ENCODE measurements at places on chromosomes 2 and 18.

DNA sequence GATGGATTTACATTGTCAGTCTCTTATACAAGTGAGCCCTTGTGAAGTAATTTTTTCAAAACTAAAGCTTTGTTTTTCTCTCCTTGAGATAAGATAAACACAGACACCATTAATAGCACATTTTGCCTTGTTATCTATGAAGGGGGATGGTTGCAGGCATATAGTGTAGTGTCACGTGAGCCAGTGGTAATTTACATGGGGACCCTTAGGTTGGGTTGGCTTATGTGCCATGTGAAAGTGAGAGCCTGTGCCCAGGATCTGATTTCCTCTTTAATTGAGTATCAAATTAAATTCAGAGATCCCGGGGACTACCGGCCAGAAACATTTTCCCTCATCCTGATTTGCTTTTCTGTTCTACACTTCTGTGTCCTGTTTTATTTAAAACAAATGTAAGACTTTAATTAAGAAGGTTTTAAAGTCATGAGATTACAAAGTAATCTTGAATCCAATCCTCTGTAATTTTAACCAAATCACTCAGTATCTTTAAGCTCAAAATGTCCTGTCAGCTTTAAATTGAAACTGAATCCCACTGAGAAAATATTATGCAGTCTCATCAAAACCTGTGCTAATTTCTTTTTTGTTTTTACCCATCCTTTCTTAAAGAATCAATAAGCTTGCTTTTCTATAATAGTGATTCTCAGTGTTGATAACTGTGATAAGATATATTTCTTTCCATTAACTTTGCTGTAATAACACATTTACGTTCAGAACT, 63.8 kb downstream of the PTPRM start:
- ATAC-seq = no peak

GRCh38 chr2:60510713-60511112, 42.7 kb downstream of the BCL11A start:
- ATAC-seq = no peak

DNA sequence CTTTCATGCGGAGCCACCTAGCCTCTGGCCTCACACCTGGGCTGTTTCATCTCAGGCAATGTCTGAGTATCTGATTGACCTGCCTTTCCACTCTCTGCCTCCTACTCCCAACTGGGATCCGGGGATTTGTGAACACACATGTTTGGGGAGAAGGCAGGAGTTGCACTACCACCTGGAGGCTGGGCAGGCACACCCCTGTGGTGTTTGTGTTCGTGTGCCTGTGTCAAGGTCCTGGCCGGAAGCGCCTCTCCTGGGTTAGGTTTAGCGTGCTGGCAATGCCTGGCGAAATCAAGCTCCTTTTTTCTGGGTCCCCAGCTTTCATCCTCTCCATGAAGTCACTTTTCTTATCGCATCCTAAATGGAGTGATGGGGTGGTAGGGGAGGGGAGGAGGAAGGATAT, 63.9 kb downstream of the GATA6 start:
- ATAC-seq = no peak

DNA sequence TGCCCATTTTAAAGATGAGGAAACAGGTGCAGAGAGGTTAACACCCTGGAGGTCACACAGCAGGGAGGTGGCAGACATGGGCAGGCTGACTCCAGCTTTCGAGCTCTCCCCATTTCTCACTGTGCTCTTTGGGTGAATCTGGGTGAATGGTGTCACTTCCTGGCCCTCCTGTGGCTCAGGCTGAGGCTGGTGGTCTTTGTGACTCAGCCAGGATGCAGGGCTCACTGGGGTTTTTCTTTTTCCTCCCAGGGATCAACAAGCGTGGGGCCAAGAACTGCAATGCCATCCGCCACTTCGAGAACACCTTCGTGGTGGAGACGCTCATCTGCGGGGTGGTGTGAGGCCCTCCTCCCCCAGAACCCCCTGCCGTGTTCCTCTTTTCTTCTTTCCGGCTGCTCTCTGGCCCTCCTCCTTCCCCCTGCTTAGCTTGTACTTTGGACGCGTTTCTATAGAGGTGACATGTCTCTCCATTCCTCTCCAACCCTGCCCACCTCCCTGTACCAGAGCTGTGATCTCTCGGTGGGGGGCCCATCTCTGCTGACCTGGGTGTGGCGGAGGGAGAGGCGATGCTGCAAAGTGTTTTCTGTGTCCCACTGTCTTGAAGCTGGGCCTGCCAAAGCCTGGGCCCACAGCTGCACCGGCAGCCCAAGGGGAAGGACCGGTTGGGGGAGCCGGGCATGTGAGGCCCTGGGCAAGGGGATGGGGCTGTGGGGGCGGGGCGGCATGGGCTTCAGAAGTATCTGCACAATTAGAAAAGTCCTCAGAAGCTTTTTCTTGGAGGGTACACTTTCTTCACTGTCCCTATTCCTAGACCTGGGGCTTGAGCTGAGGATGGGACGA, 13.2 kb downstream of the ITM2C start:
- peak; percentile 60 for ATAC-seq

DNA sequence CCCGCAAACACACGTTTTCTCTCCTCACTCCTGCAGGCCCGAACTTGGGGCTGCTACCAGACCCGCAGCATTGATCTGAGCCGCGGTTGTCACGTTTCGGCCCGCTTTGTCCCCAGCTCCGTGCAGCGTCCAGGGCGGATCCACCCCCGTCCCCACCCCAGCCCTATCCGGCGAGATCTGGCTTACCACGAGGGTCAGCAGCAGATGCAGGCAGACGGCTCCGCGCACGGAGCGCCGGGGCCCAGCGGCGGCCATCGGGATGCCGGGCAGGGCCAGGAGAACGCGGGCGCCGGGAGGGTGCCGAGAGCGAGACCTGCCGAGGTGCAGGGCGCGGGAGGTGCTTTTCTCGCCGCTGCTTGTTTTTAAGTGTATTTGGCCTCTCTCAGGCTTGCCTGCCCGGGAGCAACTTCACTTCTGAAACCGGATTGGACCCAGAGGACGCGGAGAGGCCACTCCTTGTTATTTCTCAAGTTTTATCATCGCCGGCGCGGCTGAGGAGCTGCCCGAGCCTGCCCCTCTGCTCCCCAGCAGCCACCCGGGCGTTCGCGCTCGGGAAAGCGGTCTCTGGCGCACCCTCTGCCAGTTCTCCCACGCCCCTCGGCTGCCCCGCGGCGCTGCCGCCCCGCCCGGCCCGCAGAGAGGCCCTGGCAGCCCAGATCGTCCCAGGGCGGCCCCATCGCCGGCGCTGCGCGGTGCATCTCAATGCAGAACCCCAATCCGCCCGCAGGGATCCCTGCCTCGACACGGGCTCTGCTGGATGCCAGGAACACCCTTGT, at the start of gene DSC3:
DSC3 (minus strand) TSS at position 337 of the 776 bp plus-strand sequence; CDS start at position 255, 82 bp downstream.
- ATAC-seq = no peak

DNA sequence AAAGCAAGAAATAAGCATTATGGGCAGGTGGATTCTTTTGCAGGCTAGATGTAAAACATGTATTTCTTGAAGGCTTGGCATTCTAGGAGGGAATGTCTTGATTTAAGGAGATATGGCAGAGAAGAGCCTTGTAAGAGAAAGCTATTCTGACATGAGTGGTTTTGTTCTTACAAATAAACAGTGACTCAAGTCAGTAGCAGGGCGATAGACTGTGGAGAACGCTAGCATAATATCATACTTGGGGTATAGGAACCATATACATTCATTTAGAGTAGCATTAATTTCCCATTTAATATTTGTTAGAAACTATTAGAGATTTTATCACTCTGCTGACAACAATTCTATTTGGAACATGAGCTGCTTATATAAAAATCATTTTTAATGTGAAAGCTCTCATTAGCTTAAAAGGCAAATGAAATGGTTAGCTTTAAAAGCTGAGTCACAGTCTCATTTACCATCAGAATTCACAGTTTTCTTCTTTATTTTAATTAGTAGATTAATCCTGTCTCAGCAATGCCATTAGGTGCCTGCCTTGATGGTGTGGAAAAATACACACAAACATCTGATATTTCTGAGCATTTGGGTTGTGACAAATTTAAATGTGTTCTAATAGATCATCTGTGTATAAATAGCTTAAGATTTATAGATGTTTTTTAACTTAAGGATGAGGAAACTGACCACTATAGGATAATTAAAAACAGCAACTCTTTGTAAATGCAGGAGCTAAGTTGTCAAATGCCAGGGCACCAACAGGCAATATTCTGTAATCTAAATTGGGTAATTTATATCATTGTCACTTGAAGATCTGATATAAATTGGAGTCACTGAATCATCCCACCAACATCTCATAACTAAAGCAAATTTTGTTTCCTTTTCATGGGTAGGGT, 276.7 kb downstream of the PLCL1 start:
- no peak for ATAC-seq

- ATAC-seq = no peak
Observed at GRCh38 chr2:61151436-61151835, 10.6 kb upstream of the C2orf74 start.

GRCh38 chr2:70937866-70938585, 2.3 kb downstream of the ATP6V1B1 start:
- no peak for ATAC-seq

- no peak for ATAC-seq
Observed at GRCh38 chr2:230178546-230179485, 41.0 kb downstream of the SP110 start.

- ATAC-seq = no peak
Observed at GRCh38 chr18:10771053-10771709, 245.4 kb downstream of the NAPG start.

DNA sequence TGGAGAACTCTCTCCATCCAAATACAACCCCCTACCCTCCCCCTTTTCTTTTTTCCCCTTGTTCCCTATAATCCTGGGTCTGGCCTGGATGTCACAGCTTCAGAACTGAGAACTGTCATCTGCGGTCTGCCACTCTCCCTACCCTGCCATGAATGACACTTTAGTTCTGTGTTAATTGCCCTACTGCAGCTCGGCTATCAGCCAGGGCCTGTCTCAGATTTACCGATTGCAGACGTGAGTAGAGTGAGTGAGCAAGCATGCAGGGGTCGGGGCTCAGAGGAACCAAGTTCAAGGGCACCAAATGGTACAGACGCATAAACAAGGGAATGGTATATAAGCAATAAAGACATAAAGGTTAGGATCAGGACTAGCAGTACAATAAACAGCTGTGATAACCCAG, 967.8 kb downstream of the BCL11A start:
- no peak for ATAC-seq

DNA sequence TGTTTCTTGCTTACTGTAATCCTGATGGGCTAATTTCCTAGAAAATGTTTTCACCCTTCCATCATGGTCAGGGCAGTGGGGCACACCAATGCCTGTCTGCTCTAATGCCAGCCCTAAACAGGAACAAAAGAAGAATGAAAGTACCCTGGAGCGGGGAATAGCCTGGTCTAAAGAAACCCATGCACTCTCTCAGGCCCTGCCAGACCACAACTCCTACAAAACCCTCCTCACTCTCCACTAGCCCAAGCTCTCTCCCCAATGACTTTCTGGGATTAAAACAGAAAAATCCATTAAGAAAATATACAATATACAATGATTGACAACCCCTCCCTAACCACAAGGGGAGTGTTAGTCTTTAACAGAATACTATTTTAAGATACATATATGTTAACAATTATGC, 67.6 kb downstream of the AAK1 start:
- ATAC-seq = no peak

DNA sequence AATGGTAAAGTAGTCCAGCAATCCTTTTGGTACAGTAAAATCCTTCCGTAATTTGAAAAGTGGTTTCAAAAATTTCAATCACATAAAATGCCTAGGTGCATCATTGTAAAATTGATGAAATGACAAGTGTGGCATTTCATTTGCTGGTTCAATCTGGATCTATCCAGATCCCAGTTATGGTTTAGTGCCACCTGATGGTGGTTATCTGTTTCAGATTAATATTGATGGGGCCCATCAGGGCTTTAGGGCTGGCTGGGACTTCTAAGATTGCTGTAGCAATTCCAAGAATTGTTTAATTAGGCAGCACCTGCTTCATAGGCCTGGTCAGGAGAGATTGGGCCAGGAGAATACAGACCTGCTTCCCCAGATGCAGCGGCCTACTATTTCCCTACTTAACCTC, 55.5 kb upstream of the PIK3C3 start:
- ATAC-seq = no peak

DNA sequence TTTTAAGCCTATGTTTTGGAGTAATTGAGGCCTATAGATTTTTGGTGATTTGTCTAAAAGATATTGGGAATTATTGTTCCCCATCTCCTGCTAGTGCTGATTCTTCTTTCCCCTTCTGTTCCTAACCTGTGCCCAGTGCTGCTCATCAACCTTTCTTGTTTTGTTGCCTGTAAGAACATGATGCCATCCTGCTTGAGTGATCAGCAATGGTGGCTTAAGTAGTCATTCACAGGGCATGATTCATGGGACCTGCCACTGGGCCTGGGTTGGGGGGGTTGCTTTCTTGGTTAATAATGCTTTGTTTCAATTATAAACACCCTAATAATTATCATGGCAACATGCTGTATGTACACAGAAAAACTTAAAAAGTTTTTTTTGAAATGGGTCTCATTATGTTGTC, 562.9 kb upstream of the SETBP1 start:
- ATAC-seq = no peak

- no peak for ATAC-seq
Observed at GRCh38 chr2:223176970-223177369, 125.0 kb downstream of the KCNE4 start.

- ATAC-seq = no peak
Observed at GRCh38 chr18:7958897-7959146, 391.7 kb downstream of the PTPRM start.
